Effector CD4-positive, alpha-beta T cell (primary cell): ENCODE measurements at places on chromosomes 13 and 19.

GRCh38 chr13:19818223-19818842, 35.6 kb upstream of the PSPC1 start:
- peak; percentile 4 for DNase-seq

DNA sequence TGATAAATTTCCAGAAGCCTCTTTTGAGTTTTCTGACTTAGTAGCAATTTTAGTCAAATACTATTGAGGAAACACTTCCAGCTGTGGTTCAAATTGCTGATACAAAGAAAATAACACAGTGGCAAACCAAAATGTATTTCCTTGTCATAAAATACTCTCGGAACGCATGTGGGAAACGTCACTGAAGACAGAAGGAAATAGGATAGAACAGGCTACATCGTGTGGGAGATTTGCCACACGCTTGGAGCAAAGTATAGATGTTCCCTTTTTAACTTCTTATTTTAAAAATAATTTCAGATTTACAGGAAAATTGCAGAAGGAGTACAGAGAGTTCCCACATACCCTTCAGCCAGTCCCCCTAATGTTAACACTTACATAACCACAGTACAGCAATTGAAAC, 88.8 kb downstream of the ING1 start:
- DNase-seq, result no peak

- DNase-seq, result no peak
Observed at GRCh38 chr19:43467730-43468129, 2.3 kb upstream of the LYPD3 start.

GRCh38 chr13:71801165-71801760, 65.7 kb downstream of the DACH1 start:
- no peak for DNase-seq

DNA sequence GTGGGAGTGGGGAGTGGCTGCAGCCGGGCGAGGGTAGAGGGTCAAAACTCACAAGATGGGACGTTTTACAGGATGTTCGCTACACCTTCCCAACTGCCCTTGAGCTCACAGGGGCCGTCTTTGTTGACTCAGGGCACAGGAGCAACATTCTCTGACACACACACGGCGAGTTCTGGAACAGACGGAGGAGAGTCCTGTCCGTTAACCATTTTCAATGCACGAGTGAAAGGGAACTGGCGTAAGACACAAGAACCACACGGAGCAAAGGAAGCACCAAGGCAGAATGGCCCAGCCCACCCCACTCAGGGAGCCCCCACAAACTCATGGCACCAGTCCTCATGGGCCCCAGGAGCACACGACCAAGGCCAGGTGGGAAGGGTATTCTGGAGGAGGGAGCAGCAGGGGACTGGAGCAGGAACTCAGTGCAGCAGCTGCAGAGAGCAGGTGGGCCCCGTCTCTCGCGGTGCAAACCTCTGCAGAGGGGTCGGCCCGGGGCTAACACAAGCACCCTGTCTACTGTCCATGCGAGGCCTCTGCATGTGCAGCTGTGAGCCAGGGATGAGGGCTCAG, 37.9 kb upstream of the ISYNA1 start:
- no peak for DNase-seq

DNA sequence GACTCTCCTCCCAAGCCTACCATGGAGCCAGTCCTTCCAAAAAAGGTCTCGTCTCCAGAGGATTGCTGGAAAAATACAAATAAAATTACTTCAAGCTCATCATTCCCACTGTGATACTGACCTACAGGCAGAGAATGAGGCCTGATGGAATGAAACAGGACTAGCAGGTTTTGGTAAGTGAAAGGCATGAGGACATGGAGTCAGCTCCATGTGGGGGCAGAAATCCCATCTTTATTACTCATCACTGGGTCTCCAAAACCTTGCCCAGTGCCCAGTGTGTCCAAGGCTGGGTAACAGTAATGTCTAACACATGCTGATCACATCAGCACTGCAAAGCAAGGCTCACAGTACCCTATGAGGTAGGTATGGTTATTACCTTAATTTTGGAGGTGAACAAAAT, 235.4 kb downstream of the DNAJC15 start:
- DNase-seq, result no peak

- no peak for DNase-seq
Observed at GRCh38 chr13:37306778-37307544, 201.5 kb upstream of the CSNK1A1L start.

- DNase-seq, result no peak
Observed at GRCh38 chr13:95387733-95388207, 86.5 kb upstream of the ABCC4 start.

DNA sequence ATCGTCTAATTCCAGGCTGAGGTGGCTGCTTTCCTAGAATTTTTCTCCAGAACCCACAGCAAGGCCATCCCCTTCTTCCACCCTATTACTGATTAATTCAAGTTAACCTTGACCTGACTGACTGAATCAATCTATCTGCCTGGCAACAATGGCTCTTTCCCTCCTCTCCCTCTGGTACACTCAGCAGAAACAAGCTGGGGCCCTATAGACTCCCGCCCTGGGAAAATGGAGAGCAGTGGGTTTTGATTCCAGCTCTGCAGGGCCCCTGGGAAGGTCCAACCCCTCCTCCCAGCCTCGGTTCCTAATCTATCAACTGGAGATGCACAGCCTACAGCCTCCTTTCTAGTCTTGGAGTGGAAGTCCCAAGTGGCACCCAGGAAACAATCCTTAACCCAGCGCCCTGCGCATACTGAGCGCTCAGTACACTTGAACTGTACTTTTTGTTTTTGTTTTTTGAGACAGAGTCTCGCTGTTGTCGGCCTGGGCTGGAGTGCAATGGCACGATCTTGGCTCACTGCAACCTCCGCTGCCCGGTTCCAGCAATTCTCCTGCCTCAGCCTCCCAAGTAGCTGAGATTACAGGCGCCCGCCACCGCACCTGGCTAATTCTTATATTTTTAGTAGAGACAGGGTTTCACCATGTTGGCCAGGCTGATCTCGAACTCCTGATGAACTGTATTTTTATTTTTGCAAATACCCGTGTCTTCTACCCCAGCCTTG, 5.2 kb upstream of the C3 start:
- no peak for DNase-seq

GRCh38 chr13:80048030-80048429, 292.9 kb downstream of the SPRY2 start:
- no peak for DNase-seq

GRCh38 chr19:28631961-28632360, 581.0 kb downstream of the UQCRFS1 start:
- no peak for DNase-seq

DNA sequence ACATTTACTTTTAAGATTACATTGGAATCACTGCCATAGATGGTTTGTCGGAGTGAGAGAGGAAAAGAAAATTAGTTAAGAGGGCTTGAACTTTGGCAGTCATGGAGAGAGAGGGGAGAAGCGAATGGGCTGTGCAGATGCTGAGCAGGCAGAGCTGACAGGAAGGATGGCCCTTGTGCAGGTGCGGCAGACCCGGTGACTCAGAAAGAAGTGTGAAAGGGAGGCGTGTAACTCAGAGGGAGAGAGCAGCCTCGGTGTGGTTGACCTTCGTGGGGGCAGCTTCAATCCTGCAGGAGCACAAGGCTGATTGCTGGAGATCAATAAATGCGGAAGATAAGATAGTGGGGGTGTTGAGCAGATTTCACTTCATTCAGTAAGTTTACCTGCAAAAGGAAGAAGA, 76.9 kb downstream of the TNFSF13B start:
- peak; percentile 29 for DNase-seq

- DNase-seq, result no peak
Observed at GRCh38 chr19:40502647-40503319, 36.0 kb downstream of the SPTBN4 start.

- no peak for DNase-seq
Observed at GRCh38 chr19:30778061-30778460, 405.9 kb downstream of the ZNF536 start.

DNA sequence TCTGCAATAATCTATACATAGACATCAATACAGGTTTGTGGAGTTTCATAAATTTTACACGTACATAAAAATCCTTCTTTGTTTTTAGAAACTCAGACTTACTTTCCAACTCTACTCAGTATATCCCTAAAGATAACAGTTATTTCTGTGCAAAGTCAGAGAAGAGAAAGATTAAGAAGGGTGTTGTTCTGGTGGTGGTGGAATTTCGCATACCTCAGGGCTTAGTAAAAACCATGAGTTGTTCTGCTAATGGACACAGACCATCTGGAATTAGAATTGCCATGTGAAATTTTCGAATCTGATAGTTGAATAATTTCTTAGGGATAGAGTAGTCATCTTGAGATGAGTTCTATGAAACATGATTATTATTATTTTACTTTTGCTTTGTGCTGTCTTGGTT, 102.7 kb downstream of the ZAR1L start:
- DNase-seq, result no peak

DNA sequence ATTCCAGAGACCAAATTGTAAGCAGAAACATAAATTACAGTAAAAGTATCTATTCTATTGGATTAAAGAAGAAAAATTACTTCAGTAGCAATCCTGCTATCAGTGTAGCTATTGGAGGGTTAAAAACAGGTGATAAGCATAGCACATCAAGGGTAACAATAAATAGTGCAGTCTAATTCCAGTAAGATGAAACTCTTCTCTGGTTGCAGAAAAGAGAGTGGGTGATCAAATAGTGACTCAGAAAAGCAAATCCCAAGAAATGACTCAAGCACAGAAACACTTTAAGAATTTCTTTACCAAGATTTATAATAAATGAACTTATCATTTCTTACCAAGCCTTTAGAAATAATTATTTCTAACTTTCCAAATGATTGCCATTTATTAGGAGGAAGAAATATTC, 135.7 kb downstream of the LMO7 start:
- no peak for DNase-seq
